Dermis microvascular lymphatic vessel endothelial cell (primary cell): ENCODE measurements at places on chromosomes 2 and 18. TPM values are rescaled to one million over a fixed set of nuclear protein-coding genes. Genes with fewer than 3 reads are reported as not detected.

OSR1 gene
- 0.39 and 0.76 TPM in 2 replicates for total RNA-seq

DNA sequence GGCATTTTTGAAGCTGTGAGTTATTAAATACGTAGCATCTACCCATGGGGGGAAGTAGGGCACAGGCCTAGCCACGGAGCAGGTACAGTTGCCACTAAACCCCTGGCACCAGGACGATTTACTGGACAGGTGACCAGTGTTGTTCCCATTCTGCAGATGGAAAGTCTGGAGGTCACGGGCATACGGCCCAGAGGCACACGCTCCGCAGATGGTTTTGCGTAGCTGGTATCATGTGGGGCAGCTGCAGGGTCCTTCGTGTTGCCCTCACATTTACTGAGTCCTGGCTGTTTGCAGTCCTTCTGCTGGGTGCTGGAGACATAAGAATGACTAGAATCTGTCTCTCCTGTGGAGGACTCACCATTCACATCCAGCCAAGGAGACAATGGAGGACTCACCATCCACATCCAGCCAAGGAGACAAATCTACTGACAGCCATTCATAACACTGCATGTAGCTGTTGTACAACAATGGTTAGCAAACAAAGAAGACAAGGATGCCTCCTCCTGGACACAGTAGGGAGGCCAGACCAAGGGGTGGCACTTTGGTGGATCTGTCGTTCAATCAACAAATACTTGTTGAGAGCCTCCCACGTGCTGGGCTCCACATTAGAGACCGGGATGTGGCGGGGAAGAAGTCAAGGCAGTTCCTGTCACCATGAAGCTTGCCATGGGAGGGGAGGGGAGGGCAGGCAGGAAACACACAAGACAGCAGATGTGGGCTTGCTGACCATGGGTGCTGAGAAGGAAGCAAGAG, 24.9 kb downstream of the TWIST2 start:
- DNase-seq: no peak

GRCh38 chr2:30769481-30769780, 37.8 kb downstream of the CAPN13 start:
- no peak for DNase-seq

DNA sequence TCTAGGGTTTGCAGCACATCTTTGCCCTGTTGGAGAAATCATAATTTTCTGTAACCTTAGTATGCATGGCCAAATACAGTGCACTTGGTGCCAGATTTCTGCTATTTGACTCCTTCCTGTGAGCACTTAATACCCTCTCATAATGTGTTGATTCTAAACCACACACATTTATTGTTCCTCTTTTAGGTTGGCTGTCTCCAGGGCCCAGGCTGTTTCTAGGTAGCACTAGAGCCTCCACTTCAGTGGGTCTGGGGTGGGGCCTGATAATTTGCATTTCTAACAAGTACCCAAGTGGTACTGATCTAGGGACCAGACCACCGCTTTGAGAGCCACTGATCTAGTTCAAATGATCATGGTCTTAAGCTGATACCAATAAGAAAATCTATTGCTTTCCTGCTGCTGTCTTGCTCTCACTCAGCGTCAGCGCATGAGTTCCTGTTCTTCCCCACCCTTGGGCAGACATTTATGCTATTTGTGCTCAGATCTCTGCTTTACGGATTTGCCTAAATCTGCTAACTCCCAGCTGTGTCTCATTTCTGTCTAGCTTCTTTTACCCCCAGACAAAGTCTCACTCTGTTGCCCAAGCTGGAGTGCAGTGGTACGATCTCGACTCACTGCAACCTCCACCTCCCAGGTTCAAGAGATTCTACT, 7.4 kb downstream of the PTRHD1 start:
- no peak for DNase-seq

GRCh38 chr2:27086090-27086723, 365 bp upstream of the KHK start:
- peak; percentile 75 for DNase-seq

DSC3 gene
- under 0.01 TPM in 2 replicates for total RNA-seq

- DNase-seq: peak; percentile 65
Observed at GRCh38 chr2:70397186-70397585, 95.3 kb upstream of the FAM136A start.

GRCh38 chr2:45169339-45170190, 160.3 kb upstream of the SIX2 start:
- DNase-seq: no peak

DNA sequence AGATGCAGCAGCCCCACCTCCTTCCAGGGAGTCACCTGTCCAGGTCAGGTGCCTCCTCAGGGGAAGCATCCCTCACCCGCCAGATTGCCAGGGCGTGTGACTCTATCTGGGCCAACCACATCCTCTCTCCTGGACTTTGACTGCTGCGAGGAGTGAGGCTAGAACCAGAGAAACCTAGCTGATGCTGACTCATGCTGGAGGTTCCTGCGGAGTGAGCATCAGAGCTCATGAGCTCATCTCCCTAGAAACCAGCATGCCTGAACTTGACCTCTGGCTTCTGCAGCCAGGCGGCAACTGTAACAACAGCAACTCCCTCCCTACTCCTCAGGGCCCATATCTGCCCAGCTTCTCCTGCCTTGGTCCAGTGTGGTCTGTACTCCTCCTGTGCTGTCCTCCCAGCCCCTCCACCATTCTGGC, 28.3 kb upstream of the NT5DC4 start:
- DNase-seq: no peak

DNA sequence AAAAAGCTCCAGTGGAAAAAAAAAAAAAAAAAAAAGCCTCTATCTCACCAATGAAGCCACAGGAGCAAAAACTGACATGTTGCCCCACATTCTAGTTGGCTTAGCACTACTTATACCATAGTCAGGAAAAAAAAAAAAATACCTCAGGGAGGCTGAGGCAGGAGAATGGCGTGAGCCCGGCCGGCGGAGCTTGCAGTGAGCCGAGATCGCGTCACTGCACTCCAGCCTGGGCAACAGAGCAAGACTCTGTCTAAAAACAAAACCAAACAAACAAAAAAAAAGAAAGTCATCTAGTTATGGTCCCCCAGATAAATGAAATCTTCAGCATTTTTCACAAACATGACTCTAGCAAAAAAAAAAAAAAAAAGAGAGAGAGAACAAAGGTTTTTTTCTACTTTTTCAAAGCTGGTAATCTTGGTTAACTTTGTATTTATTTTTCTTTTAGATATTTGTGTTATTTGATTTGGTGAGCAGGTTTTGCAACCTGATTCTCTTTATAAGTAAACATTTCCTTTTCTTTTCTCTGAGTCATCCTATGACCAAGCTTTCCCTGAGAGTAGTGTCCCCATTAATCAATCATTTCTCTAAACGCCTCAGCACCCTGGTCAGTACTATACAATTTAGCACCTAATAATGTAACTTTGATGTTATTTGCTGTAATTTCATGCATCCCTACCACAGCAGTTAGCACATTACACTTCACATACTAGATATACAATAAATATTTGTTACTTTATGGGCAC, 273.7 kb upstream of the PIK3C3 start:
- no peak for DNase-seq

STPG4 gene
- total RNA-seq: under 0.01 TPM in 1 of 2 replicates, not detected in the other

DNA sequence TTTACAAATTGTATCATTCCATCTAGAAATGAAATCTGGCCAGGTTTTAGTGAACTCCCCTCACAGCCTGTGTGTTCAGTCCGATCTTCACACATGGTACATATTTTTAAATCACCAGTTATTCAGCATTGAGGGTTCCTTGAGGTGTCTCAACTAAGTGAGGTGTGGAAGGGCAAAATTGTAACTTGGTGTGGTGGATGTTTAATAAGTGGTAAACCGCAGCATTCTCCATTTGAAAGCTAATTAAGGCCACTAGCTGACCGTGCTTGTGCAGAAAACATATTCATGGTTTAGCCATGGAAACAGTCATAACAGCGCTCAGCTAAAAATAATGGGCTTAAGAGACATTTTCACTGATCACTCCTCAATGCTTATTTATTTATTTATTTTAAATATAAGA, 786.2 kb upstream of the FANCL start:
- no peak for DNase-seq

- DNase-seq: no peak
Observed at GRCh38 chr2:239162976-239163687, 237.7 kb downstream of the HDAC4 start.

- no peak for DNase-seq
Observed at GRCh38 chr2:8851811-8852560, 14.6 kb upstream of the KIDINS220 start.

GRCh38 chr18:10519999-10520935, 5.6 kb upstream of the NAPG start:
- DNase-seq: peak; percentile 90

- peak; percentile 95 for DNase-seq
Observed at GRCh38 chr18:3579701-3580100, 129.7 kb downstream of the TGIF1 start.

DNA sequence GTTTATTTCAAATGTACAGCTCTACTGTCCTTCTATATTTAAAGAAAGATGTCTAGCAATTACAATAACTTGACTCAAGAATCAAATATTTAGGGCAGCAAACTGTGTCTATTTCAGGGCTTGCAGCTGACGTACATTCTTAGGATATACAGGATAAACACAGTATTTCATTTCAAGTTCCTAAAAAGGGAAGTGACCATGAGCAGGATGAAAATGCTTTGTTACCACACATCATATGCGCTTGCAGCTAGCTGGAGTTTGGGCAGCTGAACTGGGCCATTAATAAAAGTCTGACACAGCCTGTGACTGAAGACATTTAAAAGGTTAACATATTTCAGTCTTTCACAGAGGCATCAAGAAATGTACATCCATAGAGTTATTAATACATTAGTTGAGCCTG, 264.6 kb upstream of the TRIB2 start:
- no peak for DNase-seq

- DNase-seq: no peak
Observed at GRCh38 chr2:212730994-212731393, 192.4 kb upstream of the ERBB4 start.

ZNF516 gene
- 8.2 and 14.5 TPM in 2 replicates for total RNA-seq

ANKAR gene
- total RNA-seq: 4.6 and 6.7 TPM in 2 replicates

GRCh38 chr2:160408959-160409291, 84.7 kb downstream of the RBMS1 start:
- no peak for DNase-seq

DNA sequence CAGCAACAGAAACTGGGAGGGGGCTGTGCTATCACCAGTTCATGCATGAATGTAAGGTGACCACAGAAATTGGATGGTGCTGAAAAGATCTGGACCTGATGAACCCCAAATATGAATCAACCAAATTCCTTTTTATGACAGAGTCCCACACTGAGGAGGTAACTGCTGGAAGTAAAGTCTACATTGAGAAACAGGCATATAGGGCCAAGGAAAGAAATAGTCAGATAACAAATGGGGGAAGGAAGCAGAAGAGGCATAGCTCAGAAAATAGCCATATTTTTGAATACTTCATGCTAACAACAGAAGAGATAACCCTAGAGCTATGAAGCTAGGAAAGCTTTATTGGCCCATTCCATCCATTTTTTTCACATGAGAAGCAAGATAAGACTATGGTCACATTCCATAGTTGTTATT, 25.8 kb downstream of the ZC3H6 start:
- no peak for DNase-seq

DNA sequence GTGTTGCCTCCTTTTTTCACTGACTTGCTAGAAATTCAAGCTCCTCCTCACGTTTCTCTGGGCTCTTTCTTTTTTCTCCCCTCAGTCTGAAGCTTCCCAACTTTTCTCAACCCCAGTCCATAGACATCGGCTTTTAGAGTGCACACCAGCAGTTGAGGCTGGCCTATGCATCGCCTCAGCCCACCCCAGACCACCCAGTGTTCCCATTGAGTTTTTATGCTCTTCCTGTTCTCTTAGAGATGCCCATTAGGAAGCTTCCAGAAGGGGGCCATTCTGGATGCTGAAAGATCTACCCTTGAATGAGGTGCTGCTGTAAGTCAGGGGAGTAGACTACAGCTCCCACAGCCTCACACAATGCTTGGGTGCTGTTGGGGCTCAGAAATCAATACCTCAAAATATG, 12.0 kb upstream of the GYPC start:
- no peak for DNase-seq

DNA sequence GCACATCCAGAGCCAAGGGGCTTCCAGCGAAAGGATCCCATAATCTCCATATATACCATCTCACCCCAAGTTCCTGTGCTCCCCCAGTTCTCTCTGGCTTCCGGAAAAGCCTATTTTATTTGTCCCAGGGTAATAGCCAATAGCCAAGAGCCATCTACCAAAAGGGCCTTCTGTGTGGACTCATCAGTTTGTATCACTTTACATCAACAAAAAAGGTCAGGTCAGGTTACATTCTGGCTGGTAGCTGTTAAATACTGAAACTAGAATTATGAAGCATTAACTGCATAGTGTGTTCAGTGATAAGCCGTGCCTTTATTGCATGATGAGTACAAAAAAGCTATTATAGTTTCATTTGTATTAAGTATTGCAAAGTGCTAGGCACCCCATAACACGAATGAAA, 223.7 kb downstream of the IRS1 start:
- DNase-seq: no peak

DNA sequence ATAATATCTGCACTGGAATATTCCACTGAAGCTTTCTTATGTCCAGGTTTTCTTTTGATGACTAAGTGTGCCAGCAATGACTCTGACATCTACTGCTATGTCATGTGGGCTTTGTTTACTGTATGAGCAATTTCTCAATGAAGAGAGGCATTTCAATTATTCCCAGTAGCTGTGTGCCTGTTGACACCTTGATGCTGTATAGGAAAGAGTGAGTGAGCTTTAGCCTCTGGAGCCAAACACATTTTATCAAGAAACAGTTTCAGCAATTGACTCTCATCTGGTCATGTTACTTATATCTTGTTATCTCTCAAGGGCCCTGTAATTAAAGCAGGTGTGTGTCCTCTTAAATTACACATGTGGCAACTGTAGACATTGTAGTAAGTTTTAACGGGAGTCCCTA, 493.2 kb upstream of the FANCL start:
- no peak for DNase-seq

UGT1A1 gene
- not detected in 2 replicates for total RNA-seq
